B cell (primary cell): ENCODE measurements at places on chromosomes 1 and 21.

DNA sequence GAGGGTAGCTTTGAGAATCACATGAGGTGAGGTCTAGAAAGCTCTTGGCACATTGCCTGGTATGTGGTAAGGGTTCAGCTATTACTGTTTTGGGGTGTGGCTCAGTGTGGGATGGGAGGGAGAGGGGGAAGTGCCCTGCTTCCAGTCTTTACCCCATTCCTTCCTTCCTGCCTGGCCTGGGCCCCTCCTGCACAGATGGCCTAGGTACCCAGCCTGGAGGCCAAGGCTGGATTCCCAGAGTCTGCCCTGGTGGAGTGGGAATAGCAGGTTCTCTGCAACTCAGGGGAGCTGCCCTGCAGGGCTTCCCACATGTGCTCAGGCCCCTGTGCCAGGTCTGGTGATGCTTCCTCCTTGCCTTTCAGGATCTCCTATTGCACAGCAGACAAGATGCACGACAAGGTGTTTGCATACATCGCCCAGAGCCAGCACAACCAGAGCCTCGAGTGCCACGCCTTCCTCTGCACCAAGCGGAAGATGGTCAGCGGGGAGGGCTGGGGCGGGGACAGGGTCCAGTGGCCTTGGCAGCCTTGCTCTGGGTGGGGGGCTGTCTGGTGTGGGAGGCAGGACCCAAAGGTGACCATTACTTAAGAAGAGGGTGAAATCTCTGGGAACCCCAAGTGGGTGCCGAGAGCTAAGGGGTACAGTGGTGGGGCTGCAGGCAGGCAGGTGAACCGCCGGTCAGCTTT lies 13.5 kb downstream of the LDLRAP1 start:
- DNase-seq: no peak
- H3K4me3 ChIP-seq: no peak overlapping the region
- H3K27ac ChIP-seq: no peak overlapping the region
- H3K36me3 ChIP-seq: peaks cover 6% of the 10 kb centered on the region
- no peaks in the 10 kb centered on the region for H3K27me3 ChIP-seq
- H3K4me1 ChIP-seq: peaks cover 44% of the 10 kb centered on the region

DNA sequence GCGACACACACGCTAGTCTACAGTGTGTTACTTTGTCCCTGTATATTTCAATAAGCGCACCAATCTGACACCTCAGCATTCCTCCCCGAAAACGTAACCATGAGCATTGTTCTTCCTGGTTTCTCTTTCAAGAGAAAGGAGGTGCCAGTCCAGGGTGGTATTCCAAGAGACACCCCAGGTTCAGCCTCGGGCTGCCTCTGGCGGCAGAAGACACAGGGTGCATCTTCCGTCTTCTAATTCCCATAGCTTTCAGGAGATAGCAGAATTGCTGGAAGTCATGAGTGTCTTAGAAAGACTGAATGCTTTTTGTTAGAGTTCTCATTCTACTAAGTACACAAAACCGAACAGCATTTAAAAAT lies 15.9 kb upstream of the RGS8 start:
- no peak overlapping the region for H3K4me3 ChIP-seq

DNA sequence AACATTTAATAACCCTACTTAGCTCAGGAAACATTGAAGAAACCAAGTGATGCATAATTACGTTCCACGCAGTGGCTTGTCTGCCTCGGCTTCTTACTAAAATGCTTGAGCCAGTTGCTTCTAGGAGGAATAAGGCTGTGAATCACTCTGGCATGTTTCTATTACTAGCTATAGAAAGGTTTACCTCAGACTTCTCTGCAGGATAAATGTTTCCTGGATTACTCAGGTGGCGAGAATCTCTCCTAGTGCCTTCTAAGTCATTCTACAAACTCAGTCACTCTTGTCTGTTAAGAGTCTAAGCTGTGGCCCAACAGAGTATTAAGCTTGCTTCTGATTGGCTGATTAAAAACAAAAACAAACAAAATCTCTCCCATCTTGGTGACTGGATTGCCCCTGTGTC lies 92.0 kb upstream of the RALGPS2 start:
- no peaks in the 10 kb centered on the region for H3K27me3 ChIP-seq
- H3K4me3 ChIP-seq: no peak overlapping the region
- no peak for DNase-seq
- no peaks in the 10 kb centered on the region for H3K36me3 ChIP-seq

GRCh38 chr1:15180945-15181523 lies 27.5 kb downstream of the TMEM51 start:
- H3K36me3 ChIP-seq: no peaks in the 10 kb centered on the region
- H3K27me3 ChIP-seq: no peaks in the 10 kb centered on the region
- H3K27ac ChIP-seq: no peak overlapping the region
- no peaks in the 10 kb centered on the region for H3K4me1 ChIP-seq
- DNase-seq: no peak
- H3K4me3 ChIP-seq: no peak overlapping the region

DNA sequence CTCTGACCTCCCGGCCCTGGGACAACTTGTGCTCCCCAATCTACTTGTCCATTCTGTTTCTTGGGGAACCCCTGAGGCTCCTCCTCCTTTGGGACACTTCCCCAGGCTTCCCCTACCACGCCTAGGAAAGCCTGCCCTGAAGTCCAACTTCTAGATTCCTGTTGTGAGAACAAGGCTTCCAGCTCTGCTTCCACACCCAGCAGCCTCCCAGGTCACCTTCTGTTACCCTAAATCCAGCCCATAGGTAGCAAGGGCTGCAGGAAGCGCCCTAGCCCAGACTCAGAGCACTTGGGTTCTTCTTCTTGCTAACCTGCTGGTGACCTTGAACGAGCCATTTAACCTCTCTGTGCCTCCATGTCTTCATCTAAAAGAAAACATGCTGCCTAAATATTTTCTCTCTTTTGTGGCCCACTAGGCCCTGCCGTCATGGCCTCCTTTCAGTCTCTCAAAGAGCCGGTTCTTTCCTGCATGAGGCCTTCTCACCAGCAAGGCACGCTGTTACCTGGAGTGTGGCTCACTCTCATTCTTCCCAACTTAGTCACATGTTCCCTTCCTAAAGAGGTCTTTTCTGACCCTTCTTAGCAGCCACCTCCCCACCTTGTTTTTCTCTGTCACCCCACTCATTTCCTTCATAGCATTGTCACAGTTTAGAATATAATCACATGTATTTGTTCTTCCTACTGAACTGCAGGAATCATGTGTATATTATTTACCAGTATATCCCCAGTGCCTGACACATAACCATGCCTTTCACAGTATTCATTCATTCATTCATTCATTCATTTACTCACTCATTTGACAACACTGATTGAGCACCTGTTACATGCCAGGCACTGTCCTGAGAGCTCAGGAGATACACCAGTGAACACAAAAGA lies 1.4 kb downstream of the CAPN2 start:
- H3K4me3 ChIP-seq: no peak overlapping the region
- DNase-seq: peak; percentile 17
- no peaks in the 10 kb centered on the region for H3K27me3 ChIP-seq
- peaks cover 64% of the 10 kb centered on the region for H3K4me1 ChIP-seq

- H3K27me3 ChIP-seq: no peaks in the 10 kb centered on the region
- no peaks in the 10 kb centered on the region for H3K36me3 ChIP-seq
- H3K4me1 ChIP-seq: no peaks in the 10 kb centered on the region
- no peak for DNase-seq
- no peak overlapping the region for H3K27ac ChIP-seq
These were observed 37.8 kb upstream of the NEK2 start for GRCh38 chr1:211713231-211713630.
